ENCODE measurements at places on chromosomes 7 and 10. TPM values are rescaled to one million over a fixed set of nuclear protein-coding genes. Genes with fewer than 3 reads are reported as not detected.

The OR9A2 gene
- polyA plus RNA-seq: not detected

The PROSER2 gene
- polyA plus RNA-seq: 2.0 TPM

The A1CF gene
- not detected for polyA plus RNA-seq

The MMRN2 gene
- polyA plus RNA-seq: 1.8 TPM

The PDE1C gene
- polyA plus RNA-seq: not detected

The LIPF gene
- polyA plus RNA-seq: not detected

The POU6F2 gene
- polyA plus RNA-seq: not detected

The AGMO gene
- polyA plus RNA-seq: not detected

The PIP gene
- not detected for polyA plus RNA-seq

The CARD11 gene
- polyA plus RNA-seq: 0.17 TPM

The CFAP70 gene
- not detected for polyA plus RNA-seq

The IGF2BP3 gene
- polyA plus RNA-seq: 0.60 TPM

The GIMAP4 gene
- 167 TPM for polyA plus RNA-seq

The OGDH gene
- 41.0 TPM for polyA plus RNA-seq
